Mammary epithelial cell (primary cell): ENCODE measurements at places on chromosomes 13 and 19. TPM values are rescaled to one million over a fixed set of nuclear protein-coding genes. Genes with fewer than 3 reads are reported as not detected.

The SSBP4 gene
- 41.0 TPM for total RNA-seq

The OXGR1 gene
- total RNA-seq, result not detected

The ZNF677 gene
- total RNA-seq, result 29.3 TPM

The AKT1S1 gene
- total RNA-seq, result 12.3 TPM

The NRTN gene
- 0.17 TPM for total RNA-seq

The ZNF667 gene
- total RNA-seq, result 8.1 and 11.8 TPM in 2 replicates

The SIGLEC5 gene
- total RNA-seq, result not detected in 2 replicates

The PSPN gene
- 0.94 and 0.96 TPM in 2 replicates for total RNA-seq

The AMH gene
- 2.1 and 3.1 TPM in 2 replicates for total RNA-seq

The CIRBP gene
- 221 and 306 TPM in 2 replicates for total RNA-seq

The ERCC1 gene
- total RNA-seq, result 81.9 TPM

The ICAM4 gene
- total RNA-seq, result 1.5 TPM

The DNAJC15 gene
- 9.3 TPM for total RNA-seq

The CGB7 gene
- 5.1 and 8.0 TPM in 2 replicates for total RNA-seq

The RFPL4AL1 gene
- total RNA-seq, result not detected in 2 replicates

The CACNG7 gene
- total RNA-seq, result not detected in 2 replicates

The FGF22 gene
- not detected in 2 replicates for total RNA-seq

The PSG3 gene
- total RNA-seq, result not detected
